ENCODE measurements at places on chromosomes 7 and 10.

- DNase-seq: no peak
These were observed 23.4 kb downstream of the LSMEM1 start for GRCh38 chr7:112504093-112504695.

DNA sequence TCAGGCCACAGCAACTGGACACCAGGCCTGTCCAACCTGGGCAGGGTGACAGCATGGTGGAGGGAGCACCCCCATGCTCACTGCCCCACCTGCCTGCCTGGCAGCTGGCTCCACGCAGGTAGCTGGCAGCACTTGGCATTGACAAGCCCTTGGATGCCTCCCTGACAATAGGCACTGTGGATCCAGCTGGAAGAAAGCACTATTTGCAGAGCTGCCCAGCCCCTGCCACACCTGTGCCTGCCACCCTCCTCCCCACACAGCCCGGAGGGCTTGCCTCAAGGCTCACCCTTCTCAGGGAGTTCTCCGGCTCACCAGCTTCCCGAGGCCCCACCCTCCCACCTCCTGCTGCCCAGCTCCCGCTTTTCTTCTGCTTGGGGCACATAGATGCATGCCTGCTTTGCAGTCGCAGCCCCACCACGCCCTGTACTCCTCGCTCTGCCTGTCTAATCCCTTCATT lies 160.1 kb downstream of the NEURL1 start:
- DNase-seq: no peak

DNA sequence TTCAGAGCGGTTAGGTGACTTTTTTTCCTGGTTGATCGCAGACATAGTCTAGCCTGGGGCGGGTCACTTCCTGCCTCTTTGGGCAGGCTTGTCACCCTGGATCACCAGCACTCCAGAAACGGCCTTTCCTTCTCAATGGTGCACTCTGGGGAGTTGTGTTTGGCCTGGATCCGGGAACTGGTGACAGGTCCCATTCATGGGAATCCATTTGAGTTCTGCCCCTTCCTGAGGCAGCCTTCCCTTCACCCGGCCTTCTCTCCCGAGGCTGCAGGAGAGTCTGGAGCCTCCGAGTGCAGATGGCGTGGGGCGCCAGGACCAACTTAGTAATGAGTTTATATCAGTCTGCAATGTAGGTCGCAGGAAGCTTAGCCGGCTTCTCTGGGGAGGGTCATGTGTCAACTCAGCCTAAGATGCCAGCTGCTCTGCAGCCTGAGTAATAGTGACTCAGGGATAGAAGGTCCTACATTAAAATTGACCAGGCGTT lies 54.2 kb downstream of the TACR2 start:
- no peak for DNase-seq

DNA sequence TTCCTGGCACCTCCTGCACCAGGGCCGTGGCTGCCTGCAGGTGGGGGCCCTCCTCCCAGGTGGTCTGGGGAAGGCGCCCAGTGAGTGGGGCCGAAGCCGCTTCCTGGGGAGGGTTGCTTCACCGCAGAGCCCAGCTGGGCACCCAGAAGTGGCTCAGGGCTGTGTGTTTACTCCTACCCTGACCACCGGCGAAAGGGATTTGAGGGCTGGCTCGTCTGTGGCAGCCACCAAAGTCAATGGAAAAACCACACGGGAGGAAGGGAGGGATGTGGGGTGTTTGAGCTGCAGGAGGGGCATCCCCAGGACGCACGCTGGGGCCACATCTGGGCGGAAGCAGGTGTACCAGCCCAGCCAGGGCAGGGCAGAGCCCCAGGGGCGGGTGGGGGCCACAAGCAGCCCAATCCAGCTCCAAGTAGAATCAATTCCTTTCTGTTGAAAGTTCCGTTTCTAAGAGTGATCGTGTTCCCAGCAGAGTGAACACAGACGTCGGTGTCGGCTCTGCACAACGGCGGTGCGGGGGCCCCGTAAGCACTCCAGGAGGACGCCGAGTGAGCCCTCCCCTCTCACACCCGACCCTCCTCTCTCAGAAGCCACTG lies 69.9 kb downstream of the FOXL3 start:
- DNase-seq: no peak

GRCh38 chr10:36504758-36505157 lies 620.6 kb upstream of the ANKRD30A start:
- no peak for DNase-seq

DNA sequence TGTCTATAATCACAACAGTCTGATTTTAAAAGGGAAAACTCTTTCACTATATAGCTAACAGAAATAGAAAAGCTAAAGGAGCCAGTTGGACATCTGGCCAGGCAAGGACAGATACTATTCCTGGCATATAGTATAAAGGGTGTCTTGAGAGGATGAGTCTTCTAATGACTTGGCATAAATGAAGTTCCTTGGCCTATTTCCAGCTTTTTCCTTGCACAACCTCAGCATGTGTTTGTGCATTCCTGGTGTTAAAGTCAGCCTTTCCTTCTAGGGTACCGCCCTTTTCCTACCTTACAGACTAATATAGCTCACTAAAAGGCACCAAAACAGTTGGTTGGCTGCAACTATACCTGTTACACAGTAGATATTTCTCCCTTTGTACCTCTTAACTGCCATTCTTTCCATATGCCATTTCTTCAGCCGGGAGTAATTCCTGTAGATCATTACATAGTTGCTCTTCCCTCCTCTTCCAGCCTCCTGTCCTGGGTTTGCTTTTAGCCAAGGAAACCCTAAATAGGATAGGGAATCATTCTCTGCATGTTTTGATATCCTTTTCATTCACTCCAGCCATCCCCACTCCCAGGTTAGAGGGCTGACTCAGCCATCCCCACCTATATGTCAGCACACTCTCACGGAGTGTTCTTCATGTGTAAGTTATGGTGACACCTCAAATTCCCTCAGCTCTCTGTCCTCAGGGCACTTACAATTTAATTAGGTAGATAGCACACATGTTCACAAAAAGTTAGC lies 102.1 kb upstream of the MDFIC start:
- DNase-seq: no peak

- no peak for DNase-seq
These were observed 37.8 kb downstream of the OSBPL3 start for GRCh38 chr7:24942226-24942625.

DNA sequence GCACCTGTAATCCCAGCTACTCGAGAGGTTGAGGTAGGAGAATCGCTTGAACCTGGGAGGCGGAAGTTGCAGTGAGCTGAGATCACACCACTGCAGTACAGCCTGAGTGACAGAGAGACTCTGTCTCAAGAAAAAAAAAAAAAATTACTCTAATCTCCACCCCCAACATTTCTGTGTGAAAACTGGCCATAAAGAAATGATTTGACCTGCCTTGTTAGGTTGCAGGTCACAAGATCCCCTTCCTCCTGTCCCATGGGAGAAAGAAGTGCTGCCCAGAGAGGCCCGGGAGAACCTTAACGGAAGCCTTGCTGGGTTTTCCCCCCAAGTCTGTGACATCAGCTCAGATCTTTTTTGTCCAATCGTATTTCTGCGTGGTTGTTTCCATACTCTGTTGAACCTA lies 8.7 kb upstream of the CALHM1 start:
- DNase-seq: no peak

DNA sequence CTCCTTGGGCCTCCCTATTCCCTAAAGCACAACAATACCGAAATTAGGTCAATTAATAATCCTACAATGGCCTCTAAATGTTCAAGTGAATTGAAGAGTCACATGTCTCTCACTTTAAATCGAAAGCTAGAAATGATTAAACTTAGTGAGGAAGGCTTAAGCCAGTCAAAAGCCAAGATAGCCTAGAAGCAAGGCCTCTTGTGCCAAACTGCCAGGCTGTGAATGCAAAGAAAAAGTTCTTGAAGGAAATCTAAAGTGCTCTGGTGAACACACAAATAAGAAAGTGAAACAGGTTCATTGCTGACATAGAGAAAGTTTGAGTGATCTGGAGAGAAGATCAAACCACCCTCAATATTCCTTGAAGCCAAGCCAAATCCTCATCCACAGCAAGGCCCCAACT lies 57.2 kb downstream of the SLC29A4 start:
- DNase-seq: no peak

DNA sequence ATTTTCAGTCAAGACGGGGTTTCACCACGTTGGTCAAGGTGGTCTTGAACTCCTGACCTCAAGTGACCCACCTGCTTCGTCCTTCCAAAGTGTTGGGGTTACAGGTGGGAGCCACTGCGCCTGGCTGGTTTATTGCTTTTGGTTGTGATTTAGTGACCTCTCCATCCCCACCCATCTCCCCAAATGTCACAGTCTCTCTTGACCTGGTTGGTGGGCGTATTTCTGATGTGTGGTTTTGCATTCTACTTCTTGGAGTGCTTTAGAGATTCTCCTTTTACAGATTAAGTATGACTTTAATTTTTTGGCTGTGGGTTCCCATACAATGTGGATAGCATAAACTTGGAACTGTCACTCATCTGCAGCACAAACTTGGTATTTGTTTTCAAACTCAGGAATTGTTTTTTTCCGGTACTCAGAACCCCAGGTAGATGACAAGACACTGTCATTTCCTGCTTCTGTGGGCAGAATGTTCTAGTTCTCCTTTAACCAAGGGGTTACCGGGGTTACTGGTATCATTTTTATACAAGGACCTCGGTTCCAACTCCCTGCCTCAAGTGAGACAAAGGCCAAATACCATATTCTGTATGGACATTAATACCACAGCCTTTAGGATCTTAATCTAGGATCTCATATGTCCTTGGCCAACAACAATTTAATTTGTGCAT lies 50.5 kb downstream of the MRC1 start:
- DNase-seq: no peak

- DNase-seq: no peak
These were observed 21.6 kb downstream of the C1GALT1 start for GRCh38 chr7:7203813-7204575.

- no peak for DNase-seq
These were observed 23.4 kb upstream of the ARHGAP12 start for GRCh38 chr10:31952066-31952465.

GRCh38 chr7:36526863-36527548 lies 137.3 kb downstream of the ANLN start:
- DNase-seq: no peak

- no peak for DNase-seq
These were observed 331.5 kb upstream of the CNTNAP2 start for GRCh38 chr7:145784809-145785780.

- no peak for DNase-seq
These were observed 60.0 kb downstream of the ANLN start for GRCh38 chr7:36449685-36450084.

GRCh38 chr7:27241189-27242056 lies 1.2 kb upstream of the EVX1 start:
- DNase-seq: no peak

- no peak for DNase-seq
These were observed 27.0 kb downstream of the ZNF786 start for GRCh38 chr7:149063476-149063875.

- no peak for DNase-seq
These were observed 617.5 kb downstream of the SDK1 start for GRCh38 chr7:3918576-3918975.

DNA sequence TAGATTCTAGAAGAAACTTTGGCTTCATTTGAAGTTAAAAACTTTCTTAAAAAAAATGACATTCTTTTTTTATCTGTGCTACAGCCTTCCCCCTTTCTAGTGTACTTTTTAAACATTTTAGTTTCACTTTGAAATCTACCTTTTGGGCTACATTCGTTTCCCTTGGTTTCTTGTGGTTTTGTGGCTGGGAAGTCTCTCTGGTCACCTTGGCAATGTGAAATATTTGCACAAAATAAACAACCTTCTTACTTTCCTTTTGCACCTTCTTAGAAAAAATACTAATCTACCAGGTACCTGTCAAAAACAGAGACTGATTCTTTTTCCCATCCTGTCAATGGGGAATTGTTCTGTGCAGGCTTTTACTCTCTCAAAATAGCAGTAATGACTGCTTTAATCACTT lies 350.2 kb downstream of the GATA3 start:
- no peak for DNase-seq
